Posterior cingulate gyrus (tissue), 11 donors: ENCODE measurements at places on chromosomes 1 and 21.

- no peak for DNase-seq
Observed at GRCh38 chr1:5525597-5526384, 466.4 kb downstream of the NPHP4 start.

DNA sequence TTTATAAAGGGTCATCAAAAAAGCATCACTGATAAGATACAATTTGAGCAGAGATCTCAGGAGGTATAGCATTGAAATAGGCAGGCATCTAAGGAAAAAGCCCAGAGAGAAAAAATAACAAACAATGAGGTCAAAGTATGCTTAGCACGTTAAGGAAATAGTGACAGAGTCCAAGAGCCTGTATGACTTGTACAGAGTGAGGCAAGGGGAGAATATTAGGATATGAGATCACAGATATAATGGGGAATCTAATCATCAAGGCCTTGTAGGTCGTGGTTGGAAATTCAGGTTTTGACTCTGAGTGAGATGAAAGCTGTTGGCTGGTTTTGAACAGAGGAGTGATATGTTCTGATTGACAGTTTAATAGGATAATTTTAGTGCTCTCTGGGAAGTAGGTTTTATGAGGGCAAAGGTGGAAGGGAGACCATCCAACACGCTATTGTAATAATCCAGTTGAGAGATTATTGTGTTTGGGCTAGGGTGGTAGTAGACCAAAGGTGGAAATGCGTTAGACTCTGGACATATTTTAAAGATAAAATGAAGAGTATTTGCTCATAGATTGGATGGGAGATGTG lies 644.6 kb upstream of the TMPRSS15 start:
- DNase-seq, result no peak

DNA sequence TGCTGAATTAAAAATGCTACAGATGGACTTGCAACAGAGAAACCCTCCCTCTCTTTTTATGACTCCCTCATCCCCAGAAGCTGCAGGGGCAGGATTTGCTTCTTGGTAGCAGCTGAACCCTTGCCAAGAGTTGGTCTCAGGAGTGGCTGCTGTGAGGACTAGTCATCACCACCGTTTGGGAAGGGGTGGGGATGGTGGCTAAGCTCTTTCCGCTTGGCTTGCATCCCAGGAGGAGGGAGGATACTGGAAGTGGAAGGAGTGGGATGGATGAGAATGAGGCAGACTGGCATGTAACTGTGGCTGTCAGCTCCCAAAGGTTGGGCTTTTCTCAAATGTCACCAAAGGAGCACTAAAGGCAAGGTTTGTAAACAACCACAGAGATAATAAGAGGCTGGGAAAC lies 50.8 kb upstream of the COL24A1 start:
- no peak for DNase-seq

GRCh38 chr1:53016705-53017104 lies 45.3 kb upstream of the PODN start:
- no peak for DNase-seq

DNA sequence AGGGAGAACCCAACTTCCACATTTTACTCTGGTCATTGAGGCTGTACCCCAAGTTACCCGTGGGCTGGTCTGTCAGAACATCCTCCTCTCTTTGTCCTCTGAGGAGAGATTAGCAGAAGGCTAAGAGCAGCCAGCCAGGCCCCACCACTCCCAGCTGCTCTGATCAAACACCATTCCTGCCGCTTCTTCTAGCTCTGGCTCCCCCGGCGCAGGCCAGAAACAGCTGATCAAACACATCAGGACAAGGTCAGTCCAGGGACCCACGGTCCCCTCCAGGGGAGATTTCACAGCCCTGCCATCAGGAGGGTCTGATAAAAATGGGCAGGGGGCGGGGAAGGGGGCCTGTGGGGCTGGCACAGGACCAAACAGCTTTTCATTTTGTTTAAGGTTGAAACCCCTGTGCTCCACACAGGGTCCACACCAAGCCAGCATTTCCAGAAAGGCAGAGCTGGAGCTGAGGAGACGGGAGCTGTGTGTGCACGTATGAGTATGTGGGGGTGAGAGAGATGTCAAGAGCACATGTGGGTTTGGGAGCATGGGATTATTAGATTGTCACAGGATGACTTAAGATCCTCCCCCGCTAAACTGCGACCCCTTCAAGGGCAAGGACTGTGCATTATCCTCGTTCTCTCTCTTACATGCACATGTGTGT lies 29.9 kb upstream of the EPHA8 start:
- DNase-seq, result no peak

DNA sequence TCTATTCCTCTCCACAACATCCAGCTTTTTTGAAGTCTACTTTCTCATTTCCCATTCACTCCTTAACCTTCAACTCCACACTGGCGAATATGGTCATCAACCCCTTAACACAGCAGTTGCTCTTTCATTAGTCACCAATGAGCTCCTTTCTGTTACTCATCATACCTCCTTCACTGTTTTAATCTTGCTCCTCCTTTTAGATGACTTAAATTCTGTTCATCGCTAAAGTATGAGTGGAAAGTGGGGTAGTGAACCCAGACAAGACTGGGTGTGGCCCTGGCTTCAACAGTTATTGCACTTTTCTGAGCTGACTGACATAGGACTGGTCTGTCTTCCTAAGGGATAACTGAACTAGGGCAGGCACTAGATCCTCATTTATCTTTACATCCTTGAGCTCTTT lies 51.3 kb downstream of the AKT3 start:
- no peak for DNase-seq

DNA sequence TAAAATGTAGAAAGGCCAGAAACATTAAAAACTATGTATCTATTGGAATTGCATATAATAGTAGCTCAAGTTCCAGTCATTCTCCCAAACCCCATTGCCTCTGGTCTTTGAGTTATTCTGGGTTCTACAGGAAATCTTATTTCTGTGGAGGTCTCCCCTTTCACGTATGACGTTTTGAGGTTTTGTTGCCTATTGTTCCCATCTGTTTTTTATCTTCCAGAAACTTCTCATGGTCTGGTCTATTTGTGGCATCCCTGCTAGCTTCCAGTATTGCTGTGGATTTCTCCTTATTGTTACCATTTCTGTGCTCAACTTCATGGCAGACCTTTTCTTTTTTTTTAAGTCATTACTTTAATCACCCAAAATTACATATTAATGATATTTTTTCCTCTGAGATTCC lies 43.3 kb downstream of the DTL start:
- no peak for DNase-seq

DNA sequence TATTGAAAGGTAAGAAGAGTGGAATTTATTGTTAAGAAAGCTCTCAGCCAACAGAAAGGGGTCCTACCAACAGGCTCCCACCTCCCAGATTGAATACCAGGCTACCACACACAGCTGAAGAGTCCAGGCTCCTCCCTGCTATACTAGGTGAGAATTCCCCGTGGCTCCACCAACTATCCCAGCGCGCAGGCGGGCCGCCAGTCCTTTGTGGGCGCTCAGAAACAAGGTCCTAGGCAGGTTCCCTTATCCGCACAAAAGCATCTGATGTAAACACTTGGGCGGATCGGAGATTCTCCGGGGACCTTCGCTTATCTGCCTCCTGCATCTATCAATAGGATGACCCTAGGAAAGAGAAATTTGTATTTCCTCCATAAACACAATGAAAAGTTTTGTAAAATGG lies 423.9 kb upstream of the ADGRL4 start:
- DNase-seq, result no peak

DNA sequence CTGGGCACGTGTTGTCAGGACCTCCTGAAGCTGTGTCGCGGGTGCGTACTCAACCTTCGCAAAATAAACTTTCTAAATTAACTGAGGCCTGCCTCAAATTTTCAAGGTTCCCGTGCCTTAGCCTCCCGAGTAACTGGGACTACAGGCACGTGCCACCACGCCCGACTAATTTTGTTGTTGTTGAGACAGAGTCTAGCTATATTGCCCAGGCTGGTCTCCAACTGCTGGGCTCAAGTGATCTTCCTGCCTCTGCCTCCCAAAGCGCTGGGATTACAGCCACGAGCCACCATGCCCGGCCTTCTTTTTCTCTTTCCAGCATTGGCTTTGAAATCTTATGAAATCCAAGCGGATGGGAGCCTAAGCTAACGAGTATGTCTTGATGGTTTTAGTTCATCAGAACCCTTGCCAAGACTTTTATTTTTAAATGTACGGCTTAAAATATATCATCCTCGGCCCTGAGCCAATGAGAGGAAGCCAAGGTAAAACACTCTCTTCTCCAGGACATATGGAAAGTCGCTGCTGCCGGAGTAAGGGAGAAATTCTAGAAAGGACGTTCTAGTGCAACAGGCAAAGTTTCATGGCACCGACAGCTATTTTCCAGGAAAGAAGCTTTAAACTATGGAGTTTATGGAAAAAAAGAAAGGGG lies 12.7 kb upstream of the ERVH48-1 start:
- DNase-seq, result no peak

GRCh38 chr1:82073659-82074058 lies 272.9 kb downstream of the ADGRL2 start:
- no peak for DNase-seq

DNA sequence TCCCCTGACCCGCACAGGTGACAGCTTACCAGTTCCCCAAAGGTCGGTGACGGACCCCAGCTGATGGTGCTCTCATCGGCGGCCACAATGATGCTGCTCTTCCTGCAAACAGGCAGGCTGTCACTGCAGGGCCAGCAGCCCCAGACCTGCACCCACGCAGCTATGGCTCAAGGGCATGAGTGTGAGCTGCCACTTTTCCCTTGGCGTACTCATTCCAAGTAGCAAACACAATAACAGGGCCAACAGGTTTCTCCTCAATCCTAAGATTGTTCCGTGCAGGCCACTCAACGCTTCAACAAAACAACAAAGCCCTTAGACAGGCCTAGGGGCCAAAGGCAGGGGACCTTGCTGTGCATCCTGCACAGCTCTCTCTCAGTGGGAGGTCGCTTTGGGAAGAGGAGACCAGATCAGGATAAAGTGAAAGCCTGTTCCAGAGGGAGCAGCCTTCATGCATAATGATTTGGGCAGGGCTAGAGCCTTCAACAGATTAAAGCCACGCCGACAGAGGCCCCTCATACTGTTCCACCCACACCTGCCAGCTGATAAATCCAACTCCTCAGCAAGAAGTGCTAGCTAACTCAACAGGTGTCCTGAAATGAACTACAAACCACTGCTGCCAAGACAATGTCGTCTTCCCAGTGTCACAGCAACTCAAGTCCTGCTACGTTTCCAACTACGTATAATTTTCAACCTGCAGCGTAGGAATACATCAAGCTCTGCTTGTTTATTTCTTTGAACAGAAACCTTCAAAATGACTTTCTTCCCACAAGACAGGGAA lies 27.2 kb downstream of the RCC2 start:
- no peak for DNase-seq

DNA sequence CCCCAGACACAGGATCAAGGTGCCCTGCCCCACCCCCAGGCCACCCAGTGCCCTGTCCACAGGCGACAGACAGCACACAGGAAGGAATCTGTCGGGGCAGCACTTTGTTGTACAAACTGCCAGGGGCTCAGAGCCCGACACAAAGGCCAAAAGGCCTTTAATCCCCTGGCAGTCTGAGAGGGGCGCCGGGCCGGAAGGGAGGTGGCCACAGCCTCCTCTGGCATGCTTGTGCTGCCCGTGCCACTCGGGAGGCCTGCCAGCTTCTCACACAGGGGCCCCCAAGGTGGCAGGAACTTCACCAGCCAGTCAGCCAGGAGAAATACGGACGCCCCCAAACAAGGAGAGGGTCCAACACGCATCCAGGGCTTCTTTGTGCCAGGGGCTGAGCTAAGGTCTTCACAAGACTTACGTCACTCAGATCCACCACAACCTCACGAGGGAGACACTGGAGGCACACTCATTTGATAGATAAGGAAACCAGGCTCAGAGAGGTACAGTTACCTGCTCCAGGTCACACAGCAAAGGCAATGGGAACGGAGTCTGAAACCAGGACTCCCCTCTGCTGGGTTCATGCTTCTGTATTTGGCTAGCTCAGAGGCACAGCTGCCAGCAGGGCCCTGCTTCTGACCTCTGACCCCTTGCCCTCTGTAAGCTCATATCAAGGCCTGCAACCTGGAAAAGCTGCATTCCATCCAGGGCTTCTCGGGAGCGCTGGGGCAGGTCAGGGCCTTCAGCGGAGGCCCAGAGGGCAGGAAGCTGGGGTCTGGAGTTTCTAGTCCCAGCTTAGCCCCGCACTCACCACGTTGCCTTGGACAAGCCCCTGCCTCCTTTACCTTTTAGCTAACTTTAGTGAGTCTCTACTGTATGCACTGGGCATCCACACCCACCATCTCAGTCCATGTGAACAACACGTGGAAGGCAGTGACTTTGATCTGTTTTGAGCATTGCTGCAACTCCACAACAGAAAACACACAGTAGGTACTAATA lies 34.8 kb downstream of the HSPG2 start:
- DNase-seq, result no peak

GRCh38 chr21:15840406-15840805 lies 110.6 kb downstream of the USP25 start:
- DNase-seq, result no peak

DNA sequence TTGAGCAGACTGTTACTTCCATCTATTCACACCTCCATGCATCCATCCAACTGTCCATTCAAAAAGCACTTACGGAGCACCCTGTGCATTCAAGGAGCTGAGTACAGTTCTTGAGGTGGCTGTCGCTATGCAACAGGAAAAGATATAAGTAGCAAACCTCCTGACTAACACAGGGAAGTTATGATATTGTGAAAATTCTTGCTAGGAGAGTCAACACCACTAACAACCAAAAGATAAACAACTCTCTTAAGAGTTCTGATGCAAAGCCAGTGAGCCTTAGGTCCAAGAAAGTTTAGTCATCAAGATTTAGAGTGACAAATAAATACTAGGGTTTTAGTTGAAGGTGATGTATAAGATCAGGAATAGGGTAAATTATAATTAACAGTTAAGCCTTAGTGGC lies 44.5 kb upstream of the TRIM45 start:
- DNase-seq, result no peak

GRCh38 chr1:213982289-213982671 lies 5.5 kb upstream of the PROX1 start:
- no peak for DNase-seq

GRCh38 chr1:68051475-68051874 lies 1.0 kb upstream of the DIRAS3 start:
- no peak for DNase-seq

GRCh38 chr1:6391951-6392808 lies 1.4 kb downstream of the ACOT7 start:
- no peak for DNase-seq

GRCh38 chr1:214854126-214854875 lies 228.2 kb upstream of the KCNK2 start:
- DNase-seq, result no peak

- DNase-seq, result no peak
Observed at GRCh38 chr1:167467126-167467710, 51.1 kb downstream of the CD247 start.

GRCh38 chr1:47224676-47225399 lies 7.2 kb downstream of the TAL1 start:
- DNase-seq, result no peak

- no peak for DNase-seq
Observed at GRCh38 chr1:88221411-88221810, 462.7 kb upstream of the PKN2 start.
